Germinal center (tissue), 1 donor: ENCODE measurements at places on chromosomes 11 and 22.

DNA sequence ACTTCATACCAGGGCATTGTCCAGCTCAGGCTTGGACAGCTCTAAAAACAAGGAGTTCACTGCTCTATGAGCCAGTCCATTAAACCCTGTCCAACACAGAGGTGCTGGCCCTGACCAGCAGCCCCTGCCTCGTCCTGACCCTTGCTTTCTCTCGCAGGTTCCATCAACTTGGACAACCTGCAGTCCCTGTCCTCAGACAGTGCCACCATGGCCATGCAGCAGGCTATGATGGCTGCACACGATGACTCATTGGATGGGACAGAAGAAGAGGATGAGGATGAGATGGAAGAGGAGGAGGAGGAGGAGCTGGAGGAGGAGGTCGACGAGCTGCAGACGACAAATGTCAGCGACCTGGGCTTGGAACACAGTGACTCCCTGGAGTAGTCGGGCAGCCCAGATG lies 65.1 kb downstream of the FEZ1 start:
- DNase-seq, result no peak

GRCh38 chr11:111944139-111944538 lies 7.0 kb downstream of the DIXDC1 start:
- DNase-seq, result no peak

- no peak for DNase-seq
Measured at GRCh38 chr11:44404736-44405395, 94.9 kb upstream of the ALX4 start.

DNA sequence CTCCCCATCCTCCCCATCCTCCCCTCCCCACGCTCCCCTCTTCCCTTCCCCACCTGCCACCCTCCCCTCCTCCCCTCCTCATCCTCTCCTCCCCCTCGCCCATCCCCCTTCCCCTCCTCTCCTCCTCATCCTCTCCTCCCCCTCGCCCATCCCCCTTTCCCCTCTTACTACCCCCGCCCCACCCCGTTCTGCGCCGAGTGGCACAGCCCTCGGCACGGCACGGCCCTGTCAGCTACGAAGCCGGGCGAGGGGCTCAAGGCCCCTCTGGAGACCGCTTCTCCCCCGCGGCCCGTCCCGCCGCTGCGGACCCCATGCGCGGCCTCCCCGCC lies 449.9 kb downstream of the OPCML start:
- DNase-seq, result no peak

DNA sequence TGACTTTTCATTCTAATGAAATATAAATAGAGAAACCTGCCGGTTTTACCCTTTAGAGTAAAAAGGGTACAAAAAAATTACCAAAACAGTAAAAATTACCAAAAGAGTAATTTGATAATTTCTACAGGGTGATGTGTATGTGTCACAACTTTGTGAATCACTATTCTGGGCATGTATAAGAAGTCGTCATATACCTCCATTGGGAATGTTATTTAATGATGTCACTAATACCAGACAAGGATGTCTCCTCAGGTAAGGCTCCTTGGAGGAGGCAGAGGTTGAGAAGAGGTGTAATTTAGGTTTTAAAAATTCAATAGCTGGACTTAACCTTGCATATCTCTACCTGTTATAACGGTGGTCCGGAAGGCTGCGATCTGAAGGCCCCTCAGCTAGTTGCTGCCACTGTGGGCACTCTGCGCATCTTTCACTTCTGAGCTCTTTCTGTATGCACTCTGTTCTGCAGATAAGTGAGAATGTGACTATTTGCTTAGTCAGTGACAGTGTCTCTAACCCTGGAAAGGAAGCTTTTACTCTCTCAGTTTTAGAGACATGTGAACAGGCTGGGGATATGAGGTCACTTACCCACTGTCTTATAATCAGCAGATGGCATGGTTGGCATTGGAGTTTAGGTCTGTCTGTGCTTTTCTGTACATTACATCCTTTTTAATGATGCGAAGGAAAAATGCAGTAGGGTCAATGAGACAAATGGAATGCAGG lies 987 bp upstream of the NCR3LG1 start:
- DNase-seq, result no peak
